HCT116 (cell line): ENCODE measurements at places on chromosomes 5 and 9.

- DNase-seq, result no peak
Observed at GRCh38 chr5:61599370-61600122, 267.5 kb downstream of the ZSWIM6 start.

GRCh38 chr5:7881091-7881490, 12.1 kb downstream of the MTRR start:
- no peak for DNase-seq

GRCh38 chr9:22446589-22446949, at the start of gene DMRTA1:
Gene DMRTA1, plus strand, starts transcription at chr9:22446824. Its CDS starts 242 bp downstream, at chr9:22447066.
- no peak for DNase-seq

DNA sequence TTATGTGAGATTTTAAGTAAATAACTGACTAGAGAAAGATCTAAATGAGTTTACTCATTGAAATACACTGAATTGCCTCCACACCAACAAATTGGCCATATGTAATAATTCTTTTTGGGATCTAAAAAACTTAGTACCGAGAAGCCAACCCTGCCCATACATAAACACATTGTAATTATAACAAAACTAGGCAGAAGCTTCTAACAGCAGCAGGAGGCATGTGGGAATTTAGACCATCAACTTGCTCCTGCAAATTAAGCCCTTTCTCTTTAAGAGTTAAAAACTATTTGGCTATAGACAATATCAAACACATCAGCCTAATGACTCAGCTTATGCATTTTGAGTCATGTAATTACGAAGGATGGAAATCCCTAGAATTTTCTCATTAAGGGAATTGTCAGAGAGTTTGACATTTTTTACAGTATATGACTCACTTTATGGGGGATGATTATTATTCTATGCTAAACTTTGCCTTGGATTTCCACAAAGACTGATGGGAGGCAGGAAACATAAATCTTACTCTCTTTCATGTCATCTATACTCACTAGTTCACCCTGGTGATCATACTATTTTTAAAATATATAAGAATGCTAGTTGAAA, 1.0 kb downstream of the IL7R start:
- DNase-seq, result no peak

DNA sequence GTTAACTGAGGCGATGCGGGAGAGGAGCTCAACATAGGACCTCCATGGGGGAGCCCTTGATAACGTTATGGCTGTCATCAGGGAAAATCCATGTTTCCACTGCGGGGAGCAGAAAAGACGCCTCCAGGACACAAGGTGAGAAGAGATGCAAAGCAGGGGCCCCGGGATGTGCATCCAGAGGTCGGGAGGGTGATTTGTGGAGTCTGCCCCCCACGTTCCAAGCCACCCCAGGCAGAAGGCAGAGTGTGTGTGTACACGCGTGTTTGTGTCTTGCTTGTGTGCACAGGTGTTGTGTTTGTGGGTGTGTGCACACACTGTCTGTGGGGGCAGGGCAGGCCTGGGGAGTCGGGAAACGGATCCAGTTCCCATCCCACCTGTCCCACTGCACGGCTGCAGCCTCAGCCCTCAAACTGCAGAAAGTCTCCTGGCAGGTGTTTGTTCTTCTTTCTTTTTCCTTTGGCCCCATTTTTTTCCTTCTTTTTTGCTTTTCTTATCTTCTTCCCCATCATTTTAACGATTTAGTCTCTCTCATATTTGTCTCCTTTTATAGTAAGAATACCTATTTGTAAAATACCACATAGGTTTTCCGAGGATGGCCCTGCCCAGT, 17.4 kb upstream of the PLEKHG4B start:
- DNase-seq, result no peak

GRCh38 chr9:126953041-126953809, 38.6 kb downstream of the RALGPS1 start:
- DNase-seq, result no peak

DNA sequence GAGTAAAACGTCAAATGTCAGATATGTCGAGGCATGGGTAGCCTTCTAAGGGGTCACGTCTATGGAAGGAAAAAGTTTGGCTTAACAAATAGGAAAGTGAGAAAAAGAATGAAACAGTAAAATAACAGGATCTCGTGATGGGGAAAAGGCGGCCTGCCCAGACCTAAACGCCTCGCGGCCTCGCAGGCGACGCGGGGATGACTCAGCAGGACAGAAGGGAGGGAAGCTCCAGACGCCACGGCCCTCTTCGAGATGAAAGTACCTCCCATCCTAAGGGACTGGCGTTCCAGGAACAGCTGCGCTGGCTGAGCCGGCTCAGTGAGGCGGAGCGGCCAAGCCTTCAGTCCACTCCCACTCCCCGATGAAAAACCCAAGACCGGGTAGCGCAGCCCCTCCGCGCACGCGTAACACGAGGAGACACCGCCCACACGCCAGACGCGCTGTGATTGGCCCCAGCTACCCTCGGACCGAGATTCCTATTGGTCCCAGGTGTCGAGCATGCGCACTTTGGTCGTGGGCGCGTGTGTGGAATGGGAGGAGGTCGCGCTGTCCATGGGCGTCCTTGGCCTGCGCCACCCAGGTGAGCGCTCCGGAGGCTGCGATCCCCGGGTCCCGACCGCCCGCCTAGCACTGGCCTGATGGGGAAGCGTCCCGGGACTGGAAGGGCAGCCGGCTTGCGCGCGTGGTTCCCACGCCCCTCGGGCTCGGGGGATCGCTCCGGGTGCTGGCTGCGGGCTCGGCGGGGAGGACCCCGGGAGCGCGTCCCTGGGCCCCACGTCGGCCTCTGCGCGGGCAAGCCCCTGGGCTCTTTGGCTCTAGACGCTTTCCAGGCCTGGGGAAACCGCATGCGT, 588.5 kb downstream of the MTRR start:
- DNase-seq, result no peak

DNA sequence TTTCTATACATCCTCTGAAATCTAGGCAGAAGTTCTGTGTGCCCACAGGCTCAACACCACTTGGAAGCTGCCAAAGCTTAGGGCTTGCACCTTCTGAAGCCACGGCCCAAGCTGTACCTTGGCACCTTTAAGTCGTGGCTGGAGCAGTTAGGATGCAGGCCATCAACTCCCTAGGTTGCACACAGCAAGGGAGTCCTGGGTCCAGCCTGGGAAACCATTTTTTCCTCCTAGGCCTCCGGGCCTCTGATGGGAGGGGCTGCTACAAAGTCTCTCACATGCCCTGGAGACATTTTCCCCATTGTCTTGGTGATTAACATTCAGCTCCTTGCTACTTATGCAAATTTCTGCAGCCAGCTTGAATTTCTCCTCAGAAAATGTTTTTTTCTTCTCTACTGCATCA, 15.5 kb upstream of the PLK2 start:
- no peak for DNase-seq
